Activated naive CD8-positive, alpha-beta T cell treated with anti-CD3 and anti-CD28 coated beads, Interleukin-2, amount 10 ng/mL, durations not matched to agents 7 days and 5 days (primary cell): ENCODE measurements at places on chromosomes 16 and 17. TPM values are rescaled to one million over a fixed set of nuclear protein-coding genes. Genes with fewer than 3 reads are reported as not detected.
A peak's percentile ranks its signal among the peaks of the same experiment; 100 is the strongest.

DNA sequence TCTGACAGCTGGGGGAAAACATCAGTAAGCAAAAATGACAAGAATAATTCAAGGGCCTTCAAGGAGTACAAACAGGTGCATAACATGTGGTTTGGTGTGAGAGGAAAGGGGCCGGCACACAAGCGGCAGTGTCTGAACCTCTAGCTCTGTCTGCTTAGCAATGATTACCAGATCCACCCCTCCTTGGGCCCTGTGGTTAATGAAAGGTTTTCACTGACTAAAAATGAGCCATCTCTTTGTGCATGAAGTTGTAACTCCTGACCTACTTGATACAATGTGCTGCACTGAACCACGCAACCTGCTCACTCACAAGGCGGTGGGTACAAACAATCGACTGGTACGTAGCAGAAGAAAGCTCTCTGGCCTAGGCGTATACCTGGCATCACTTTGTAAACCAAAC, 15.1 kb downstream of the FAM117A start:
- peak; percentile 32 for DNase-seq

- DNase-seq, result no peak
These were observed 106.2 kb upstream of the HS3ST4 start for GRCh38 chr16:25585526-25585925.

DNA sequence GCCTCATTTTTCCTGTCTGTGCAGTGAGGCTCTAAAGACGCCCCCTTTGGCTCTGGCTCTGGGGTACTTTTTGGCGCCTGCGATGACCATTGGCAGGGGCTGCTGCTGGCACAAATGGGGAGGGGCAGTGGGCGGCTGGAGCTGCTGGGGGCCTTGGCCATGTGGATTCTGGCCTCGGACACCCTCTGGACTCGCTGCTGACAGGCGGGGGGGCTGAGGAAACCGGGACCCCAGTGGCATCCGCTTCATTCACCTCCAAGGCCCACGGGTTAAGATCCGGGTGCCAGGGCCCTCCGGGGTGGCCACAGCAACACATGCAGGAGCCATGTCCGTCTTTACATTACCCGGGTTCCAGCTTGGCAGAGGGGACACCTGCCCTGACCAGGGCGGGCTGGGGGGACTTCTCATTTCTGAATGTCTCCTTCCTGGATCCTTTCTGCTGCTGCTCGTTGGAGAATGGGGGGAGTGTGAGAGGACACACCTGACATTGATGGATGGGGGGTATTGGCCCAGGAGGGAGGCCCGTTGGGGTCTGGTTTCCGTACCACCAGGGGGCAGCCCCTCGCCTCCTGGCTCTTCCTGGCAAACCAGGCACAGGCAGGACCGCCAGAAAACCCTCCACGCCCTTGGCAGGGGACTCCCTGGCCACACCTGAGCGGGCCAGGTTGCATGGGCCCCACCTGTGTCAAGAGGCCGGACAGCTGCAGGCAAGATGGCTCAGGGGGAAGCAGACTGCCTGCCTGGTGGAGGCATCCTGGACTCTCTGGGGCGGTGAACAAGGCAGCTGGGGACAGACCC, 21.8 kb downstream of the GSE1 start:
- no peak for DNase-seq

DNA sequence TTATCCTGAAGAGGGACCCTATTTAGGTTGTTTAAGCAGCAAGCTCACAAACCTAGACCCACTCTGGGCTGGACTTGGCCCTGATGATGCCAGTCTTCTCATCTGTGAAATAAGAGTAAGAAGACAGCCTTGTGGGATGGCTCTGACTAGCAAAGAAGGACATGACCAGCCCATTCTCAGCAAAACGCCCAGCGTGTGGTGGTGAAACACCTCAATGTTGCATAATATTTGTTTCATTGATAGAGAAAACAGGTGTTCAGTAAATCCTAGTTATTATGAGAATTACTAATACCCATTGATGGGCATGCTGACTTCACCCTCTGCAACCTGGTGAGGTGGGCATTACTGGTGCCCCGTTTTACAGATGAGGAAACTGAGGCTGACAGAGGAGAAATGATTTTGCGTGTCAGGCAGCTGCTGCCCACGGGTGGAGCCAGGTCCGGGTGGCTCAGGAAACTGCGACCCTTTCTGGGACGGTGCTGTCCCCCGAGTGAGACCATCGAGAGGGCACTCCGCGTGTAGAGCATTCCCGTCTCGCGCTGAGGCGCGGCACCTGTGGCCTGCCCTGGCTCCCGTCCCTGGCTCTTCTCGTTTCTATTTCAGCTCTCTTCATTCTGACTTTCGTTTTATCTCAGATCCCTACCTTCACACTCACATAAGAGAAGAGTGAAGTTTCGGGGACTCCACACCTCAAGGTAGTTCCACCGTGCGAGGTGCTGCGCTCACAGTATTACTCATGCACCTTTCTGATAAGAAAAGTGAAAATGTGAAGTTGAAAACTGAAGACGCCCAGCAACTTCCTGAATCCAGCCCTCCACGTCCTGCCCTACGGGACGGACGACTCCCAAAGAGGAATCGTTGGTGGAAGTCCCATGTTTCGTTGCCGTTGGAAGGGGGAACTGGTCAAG, 48.5 kb downstream of the IRF8 start:
- no peak for DNase-seq

DNA sequence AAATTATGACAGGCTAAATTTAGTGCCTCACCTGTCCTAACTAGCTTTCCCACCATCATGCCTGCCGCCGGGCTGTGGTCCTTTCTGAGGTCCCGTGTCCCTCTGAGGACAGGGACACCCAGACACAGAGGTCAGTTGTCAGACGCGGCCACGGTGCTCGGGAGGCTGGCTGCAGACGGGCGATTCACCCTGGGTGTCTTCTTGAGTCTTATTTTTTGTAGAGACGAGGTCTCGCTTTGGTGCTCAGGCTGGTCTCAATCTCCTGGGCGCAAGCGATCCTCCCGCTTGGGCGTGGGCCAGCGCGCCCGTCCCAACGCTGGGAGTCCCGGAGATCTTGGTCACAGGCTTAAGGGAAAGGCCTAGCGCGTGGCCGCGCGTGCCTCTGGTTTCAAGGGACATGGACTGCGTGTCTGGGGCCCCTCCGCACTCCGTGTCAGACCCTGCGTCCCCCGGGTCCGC, 797 bp upstream of the RAB11FIP3 start:
- no peak for DNase-seq

DNA sequence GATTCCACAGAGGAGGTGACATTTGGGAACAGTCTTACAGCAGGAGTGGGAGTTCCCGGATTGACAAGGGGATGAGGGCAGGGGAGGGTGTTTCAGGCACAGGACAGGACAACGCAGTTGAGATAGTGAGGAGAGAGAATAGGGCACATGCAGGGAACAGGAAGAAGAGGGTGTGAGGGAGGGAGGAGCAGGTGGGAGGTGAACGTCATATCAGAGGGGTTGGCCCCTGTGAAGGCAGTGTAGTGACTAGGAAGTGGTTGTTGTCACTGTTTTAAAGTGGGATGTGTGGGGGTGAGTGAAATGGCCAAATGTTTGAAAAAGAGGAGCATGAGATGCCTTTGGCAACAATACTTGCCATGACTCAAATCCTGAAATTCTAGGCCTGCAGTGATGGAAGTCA, 12.2 kb downstream of the PRKCB start:
- no peak for DNase-seq

The SEPTIN12 gene
- not detected for total RNA-seq

DNA sequence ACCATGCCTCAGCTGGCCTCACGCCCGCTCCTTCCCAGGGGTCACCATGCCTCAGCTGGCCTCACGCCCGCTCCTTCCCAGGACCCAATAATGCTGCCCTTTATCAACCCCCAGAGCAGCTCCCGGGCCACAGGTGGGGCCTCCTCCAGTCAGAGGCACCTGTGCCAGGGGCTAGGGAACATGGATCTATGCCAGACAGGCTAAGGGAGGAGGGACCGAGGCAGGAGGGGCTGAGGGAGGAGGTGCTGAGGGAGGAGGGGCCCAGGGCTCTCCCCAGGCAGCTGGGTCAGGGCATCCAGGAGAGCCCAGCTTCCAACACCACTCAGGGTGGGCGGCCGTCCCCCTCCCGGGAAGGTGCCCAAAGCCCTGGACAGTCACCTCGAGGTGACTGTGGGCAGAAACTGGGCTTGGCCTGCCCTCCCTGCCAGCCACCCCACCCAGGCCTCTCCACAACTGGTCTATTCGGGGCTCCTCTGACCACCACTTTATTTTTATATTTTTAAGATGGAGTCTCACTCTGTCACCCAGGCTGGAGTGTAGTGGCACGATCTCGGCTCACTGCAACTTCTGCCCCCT, 19.4 kb downstream of the UTS2R start:
- no peak for DNase-seq

DNA sequence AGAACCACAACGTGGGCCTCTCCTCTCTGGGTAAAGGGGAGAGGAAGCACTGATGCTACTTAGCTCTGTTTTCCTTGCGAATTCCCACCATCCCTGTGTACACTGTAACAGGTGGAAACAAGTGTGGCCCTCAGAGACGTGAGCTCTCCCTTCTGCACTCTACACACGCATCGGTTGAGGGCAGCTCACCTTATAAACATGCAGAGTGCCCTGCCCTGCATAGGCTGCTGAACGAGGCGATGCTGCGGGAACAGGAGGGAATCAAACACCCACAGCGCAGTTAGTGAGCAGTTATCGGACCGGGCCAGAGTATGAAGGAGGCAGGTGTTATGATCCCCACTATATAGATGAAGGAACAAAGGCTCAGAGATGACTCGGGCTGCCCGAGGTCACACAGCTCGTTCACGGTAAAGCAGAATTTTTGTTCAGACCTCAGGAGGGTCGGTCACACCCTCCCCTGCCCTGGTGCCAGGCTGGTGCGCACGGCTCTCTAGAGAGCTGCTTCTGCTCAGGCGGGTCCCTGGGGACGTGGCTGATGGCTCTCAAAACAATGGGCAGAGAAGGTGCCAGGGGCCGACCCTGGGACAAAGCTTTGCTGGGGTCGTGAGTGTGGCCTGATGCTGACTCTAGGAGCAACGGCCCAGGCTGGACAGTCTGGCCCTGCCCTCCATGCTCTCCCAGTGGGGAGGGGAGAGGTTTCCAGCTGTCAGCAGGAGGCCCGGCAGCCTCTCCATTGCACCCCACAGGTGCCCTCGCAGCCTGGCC, 68.5 kb downstream of the RPH3AL start:
- DNase-seq, result no peak

The CTF1 gene
- total RNA-seq, result 0.37 TPM

- no peak for DNase-seq
These were observed 122.4 kb downstream of the WWOX start for GRCh38 chr16:78221892-78222291.

DNA sequence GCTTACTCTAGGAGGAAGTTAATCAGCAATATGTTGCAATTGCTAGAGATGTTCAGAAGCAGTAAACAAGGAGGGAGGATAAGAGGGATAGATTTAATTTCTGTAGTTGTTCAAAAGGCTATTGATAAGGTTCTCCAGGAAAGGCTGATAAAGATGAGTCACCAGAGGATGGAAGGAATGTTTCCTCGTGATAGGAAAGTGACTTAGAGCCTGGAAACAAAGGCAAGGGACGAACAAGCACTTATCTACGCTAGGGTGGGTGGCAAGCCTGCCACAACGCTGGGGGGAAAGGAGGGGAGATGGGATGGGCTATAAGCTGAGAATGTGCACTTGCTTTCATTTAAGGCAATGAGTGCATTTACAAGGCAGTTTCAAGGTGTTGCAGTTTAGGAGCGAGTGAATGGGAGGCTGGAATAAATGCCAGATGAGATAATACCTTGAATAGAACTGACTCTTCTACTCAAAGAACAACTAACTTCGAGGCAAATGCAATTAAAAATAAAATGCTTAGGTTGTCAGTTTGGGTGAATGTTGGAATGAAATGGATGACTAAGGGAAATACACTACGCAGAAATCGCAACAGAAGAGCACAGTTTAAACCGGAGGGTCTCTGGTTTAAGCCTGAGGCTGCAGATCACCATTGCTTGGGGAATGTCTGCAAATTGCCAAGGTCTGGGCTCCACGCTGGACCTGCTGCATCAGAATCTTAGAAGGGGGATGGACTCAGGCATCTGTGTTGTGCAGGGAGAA, 76.0 kb upstream of the RBBP6 start:
- no peak for DNase-seq

The SAMD14 gene
- total RNA-seq, result 0.19 TPM

The ZPBP2 gene
- total RNA-seq, result not detected

GRCh38 chr17:57603978-57604377, 141.1 kb downstream of the CCDC182 start:
- DNase-seq, result peak; percentile 63

DNA sequence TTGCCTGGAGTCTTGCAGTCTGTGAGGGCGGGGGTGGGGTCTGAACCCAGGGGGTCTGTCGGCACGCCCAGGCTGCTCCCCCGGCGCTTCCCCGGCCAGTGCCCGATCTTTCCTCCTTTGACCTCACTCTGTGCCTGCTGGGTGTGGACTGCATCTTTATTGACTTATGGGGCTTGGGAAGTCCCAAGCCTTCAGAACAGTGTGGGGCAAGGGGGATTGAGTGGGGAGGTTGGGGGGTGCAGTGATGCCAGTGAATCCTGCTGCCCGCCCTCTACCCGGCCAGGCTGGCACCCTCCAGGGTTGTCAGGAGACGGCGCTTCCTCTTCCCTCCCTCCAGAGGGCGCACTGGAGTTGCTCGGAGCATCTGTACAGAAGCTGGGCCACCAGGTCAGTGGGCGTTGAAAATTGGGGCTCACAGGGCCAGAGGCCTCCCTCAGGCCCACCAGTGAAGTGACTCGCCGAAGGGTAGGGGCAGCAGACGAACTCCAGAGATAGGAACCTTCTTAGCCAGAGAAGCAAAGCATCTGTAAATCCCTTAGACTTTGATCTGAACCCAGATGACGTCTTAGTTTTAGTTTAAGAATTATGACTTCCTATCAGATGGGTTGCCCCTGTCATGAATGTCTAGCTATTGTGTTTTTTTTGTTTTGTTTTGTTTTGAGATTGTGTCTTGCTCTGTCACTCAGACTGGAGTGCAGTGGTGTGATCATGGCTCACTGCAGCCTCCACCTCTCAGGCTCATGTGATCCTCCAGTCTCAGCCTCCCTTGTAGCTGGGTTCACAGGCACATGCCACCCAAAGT, 184.8 kb upstream of the CIBAR2 start:
- peak; percentile 68 for DNase-seq

DNA sequence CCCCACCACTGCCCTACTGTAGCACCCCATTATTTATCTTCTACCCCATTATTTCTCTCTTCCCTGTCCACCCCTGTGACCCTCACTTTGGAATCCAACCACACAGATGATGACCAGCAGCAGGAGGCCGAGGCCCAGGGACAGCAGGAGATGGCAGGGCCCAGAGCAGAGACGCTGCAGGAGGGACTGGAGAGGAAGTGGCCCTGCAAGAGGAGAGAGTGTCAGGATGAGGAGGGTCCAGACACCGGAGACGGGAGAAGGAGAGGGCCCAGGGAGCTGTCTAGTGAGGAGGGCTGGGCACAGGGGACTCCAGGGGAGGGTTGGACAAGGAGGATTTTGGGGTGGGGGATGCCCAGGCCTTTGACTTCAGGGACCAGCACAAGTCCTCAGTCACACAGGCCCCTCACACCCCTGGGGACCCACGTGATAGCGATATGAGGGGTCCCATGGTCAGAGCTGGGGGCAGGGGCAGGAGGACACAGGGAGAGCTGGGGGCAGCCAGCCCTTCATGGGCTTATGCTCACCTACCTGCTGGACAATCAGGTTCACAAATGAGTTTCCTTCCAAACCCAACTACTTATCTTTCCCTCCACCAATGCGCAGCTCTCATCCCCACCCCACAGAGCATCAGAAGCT, 2.0 kb downstream of the CLEC10A start:
- DNase-seq, result no peak

The CYGB gene
- total RNA-seq, result not detected
